ENCODE measurements at places on chromosomes 1 and 21. TPM values are rescaled to one million over a fixed set of nuclear protein-coding genes. Genes with fewer than 3 reads are reported as not detected.
A peak's percentile ranks its signal among the peaks of the same experiment; 100 is the strongest.

DNA sequence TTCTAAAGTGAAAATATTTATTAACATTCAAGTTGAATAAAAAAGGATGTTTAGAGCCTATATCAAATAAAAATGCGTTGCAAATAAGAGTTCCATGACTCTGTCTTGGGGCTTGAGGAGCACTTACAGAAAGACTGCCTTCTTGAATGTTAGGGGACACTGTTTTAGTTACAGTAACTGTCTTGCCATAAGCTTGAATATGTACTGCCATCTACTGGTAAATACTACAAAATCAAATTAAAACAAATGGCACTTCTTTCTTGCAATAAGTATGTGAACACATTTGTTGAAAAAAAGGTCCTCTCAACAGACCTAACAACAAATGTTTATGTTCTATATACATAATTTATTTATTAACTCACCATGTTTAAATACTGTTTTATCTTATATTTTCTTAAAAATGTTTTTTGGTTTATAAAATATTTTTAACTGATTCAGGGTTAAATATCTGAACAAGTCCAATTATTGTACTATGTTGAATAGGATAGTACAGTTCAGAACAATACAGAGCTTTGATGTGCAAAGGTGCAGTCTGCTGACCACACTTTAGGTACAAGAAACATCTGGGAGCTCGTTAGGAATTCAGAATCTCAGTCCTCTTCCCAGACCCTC, 199.5 kb downstream of the LRRIQ3 start:
- no peak for DNase-seq

DNA sequence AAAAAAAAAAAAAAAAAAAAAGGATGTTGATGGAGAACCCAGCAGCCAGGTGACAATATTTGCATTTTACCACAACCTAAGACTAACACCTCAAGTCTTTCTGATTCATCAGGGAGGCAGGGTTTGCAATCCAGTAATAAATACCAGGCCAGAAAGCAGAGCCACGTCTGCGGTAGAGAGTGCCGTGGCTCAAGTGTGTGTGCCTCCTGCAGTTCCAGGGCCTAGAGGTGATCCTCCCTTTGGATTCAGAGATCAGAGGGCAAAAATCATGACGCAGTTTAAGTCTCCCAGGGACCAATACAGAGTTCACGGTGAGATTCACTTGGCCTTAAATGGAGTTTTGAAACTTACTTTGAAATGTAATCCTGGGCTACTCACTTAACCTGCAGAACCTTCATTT, 34.9 kb downstream of the TMCO4 start:
- DNase-seq, result no peak

- DNase-seq, result no peak
Measured at GRCh38 chr1:60942896-60943638, 139.3 kb upstream of the NFIA start.

DNA sequence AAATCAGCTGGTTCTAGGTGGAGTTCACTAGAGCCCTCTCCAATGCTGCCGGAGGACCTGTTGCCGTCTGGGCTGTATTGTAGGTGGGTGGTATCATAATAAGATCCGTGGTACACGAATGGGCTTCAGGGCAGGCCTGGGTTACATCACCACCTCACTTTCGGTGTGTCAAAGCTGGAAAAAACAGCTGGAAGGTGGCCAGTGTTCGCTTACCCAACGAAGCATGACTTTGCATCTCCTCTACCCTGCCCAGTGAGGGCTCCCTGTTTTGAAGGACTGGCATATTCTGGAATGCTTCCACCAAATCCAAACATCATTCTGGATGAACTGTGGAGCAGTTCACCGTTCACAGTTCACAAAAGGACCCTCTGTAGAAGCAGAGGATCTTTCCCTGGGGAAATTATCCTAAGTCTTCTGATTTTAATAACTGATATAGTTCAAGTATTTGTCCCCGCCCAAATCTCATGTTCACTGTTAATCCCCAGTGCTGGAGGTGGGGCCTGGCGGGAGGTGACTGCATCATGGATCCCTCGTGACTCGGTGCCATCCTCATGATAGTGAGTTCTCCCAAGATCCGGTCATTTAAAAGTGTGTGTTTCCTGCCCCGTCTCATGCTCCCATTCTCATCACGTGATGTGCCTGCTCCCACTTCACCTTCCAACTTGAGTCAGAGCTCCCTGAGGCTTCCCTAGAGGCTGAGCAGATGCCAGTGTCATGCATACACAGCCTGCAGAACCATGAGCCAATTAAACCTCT, 429.0 kb downstream of the KIF26B start:
- DNase-seq, result no peak

DNA sequence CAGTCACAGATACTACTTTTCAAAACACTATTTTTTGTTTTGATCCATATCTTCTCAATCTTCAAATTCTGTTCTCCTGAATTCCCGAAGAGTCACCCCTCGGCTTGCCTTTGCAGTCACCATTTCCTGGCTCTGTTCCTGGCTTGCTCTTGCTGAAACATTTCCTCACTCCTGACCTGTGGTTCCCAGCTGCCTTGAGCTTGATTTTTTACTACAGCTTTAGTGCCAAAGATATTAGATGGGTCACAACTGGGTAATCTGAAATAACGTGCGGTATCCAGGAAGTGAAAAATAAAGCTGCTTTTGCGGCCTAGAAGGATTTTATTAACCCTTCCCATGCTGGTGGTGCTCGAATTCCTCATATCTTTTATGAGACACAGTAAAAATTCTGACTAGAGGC, 318.8 kb downstream of the PCP4 start:
- DNase-seq, result no peak

GRCh38 chr1:210089855-210090254, 142.7 kb upstream of the SERTAD4 start:
- DNase-seq, result no peak

GRCh38 chr1:75438355-75438754, 172.6 kb downstream of the SLC44A5 start:
- no peak for DNase-seq

DNA sequence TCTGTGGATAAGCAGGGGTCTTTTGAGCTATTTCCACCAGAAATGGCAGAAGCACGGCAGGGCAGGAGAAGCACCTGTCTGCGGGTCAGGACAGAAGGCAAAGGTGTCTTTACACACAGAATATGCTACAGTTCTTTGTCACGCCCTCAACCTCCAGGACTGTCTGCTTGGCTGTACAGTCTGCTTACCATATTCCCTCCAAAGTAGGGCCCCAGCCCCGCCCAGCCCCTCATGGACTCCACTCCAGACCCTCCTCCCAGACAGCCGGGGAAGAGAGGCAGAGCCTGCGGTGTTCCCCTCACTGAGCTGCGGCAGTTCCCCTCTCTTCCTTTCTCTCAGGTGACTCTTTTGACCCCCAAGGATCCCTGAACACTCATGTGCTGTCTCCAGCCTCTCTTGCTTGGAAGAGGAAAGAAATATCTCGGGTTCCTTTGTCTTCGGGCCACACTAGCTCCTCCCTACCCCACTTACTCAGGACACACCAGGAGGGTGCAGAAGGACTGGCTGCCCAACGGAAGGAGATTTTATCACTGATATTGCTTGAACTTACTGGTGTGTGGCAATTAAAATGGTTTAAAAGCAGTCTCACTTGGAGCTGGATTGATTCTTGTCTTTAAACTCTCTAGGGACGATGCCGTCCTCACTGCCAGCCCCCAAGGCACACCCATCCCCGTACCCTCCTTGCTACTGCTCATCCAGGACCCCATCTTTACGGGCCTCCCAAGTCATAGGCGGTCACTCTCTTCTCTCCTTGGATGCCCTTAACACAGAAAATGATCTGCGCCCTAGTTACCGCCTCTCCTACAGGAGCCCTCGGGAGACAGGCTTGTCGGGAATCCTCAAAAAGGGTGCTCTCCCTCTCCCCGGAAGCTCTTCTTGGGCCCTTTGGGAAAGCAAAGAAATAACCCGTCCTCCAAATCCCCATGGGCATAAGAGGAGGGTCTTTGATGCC, 169.7 kb downstream of the TOMM20 start:
- DNase-seq, result no peak

GRCh38 chr1:186442651-186443375, 18.1 kb downstream of the PDC start:
- no peak for DNase-seq

DNA sequence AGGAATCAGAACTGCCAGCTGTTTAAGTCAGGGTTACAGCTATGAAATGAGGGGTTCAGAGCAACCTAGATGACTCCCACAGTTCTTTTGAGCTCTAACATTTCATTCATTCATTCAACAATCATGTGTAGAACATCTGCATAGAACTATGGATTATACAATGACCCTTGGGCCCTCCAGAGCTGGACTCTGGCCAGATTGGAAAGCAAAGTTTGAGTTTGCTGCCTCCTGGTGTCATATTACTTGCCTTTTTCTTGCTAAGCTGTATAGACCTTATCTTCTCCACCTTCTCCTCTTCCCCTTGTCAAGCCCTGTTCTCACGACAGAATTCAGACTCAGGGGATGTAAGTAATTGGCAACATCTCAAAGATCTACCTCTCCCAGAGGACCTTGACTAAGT, 4.0 kb downstream of the CASQ2 start:
- DNase-seq, result no peak

GRCh38 chr1:237999426-238000052, 108.8 kb upstream of the ZP4 start:
- no peak for DNase-seq

DNA sequence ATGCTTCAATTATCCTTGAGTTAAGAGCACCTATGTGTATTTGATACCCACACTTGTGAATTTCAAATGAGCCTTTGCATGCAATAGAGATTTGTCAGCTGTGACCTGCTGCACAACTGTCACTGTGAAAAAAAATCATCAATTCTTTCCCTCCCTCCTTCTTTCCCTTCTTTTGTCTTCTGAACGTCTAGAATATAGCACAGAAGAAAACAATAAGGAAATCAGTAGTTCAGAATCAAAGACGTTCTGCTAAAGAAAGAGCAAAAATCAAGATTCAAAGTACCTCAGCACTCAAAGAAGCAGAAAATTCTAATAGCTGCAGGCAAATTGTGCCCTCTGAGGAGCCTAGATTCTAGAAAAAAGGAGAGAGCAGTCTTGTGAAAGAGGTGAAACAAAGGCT, 1.7 kb upstream of the FMN2 start:
- DNase-seq, result no peak

- peak; percentile 71 for DNase-seq
Measured at GRCh38 chr21:36927719-36928117, 38.8 kb downstream of the HLCS start.

DNA sequence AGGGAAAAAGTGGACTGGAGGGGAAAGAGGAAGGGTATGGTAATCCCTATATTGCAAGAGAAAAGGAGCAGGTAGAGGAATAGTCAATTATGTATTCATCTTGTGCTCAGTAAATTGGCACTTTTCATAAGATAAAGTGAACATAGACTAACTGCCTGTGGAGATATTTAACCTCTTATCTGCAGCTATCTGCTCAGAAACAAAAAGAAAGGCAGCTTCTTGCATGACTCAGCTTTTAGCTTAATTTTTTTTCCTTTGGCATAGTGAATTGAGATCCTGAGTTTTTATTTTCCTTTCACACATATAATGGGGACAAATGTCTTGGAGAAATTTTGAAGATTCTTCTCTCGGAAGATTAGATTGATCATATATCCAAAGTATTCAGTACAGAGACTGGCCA, 127.6 kb upstream of the F3 start:
- no peak for DNase-seq

DNA sequence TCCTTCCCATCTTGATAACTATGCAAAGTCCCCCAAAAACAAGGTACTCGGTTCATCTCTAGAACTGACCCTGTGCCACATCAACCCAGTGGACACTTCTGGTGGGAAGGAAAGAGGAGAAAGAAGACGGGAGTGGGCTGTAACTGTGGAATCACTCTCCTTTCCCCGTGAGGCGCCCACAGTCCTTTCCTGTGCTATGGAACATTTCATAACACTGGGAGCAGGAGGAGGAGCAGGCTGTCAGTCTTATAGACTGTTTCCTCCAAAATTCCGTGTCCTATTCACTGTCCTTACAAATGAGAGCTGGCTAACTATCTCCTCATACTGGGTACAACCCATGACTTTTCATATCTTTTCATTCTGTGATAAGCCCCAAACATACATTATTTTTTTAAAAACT, 40.7 kb downstream of the PLEKHA6 start:
- DNase-seq, result no peak

GRCh38 chr1:64523413-64524337, 53.7 kb downstream of the CACHD1 start:
- DNase-seq, result no peak

GRCh38 chr1:32813941-32814739, 3.0 kb downstream of the YARS1 start:
- peak; percentile 22 for DNase-seq

GRCh38 chr1:17826165-17826488, 71.0 kb downstream of the ACTL8 start:
- DNase-seq, result no peak

DNA sequence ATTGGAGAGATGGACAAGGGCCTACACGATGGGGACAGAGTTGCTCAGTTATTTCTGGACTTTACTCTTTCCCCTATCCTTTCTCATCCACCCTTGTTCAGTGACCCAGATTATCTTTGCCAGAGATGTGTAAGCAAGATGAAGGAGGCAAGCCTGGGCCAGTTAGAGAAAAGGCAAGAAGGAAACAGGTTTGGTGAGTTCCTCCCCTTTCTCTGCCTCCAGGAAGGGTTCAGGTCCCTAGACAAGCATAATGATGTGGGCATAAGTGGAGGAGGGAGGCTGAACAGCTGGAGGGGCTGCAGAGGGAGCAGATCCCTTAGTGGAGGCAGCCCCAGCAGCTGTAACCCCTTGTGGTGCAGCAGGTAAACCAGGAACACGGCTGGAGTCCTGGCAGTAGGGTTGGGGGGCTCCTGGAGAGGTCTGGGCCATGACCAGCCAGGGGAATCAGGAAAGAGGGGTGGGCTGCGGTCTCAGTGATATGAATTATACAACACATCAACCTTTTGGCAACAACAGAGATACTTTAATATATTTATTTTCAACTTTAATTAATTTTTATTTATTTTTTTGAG, 9.2 kb upstream of the CDC42 start:
- DNase-seq, result no peak

DNA sequence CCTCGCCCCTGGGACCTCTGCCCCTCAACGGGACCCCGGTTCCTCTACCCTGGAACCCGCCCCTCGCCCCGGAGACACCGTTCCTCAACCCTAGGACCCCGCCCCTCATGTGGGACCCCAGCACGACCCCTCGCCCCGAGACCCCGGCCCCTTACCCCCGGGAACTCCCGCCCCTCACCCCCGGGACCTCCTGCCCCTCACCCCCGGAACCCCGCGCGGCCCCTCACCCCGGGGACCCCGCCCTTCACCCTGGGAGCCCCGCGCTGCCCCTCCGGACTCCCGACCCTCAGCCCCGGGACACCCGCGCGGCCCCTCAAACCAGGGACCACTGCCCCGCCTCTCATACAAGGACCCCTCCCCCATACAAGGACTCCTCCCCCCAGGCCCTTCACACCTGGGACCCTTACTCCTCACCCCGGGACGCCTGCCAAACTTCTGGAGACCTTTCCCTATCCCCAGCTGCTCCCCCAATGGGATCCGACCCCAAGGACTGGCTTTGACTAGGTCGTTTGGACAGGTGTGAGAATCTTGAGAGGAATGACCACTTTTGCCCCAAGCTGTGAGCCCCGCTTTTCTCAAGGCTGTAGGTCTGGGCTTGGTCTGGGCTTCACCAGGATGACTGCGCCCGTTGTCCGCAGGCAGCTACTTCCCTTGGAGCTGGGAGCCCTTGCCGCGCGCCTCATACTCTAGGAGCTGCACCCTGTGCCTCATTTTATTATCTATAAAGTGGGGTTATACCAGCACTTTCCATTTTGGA, 843 bp downstream of the DIP2A start:
- no peak for DNase-seq

CCDC185 gene
- total RNA-seq, result not detected

RHD gene
- not detected for total RNA-seq

ZBTB8A gene
- 4.3 TPM for total RNA-seq

TRNP1 gene
- total RNA-seq, result 2.2 TPM

COL16A1 gene
- total RNA-seq, result 5.5 TPM

Measured in gastrocnemius medialis (tissue), 4 donors.